ENCODE measurements at places on chromosomes 6 and 20.

- no peak for DNase-seq
Observed at GRCh38 chr6:89542866-89543265, 95.7 kb downstream of the LYRM2 start.

DNA sequence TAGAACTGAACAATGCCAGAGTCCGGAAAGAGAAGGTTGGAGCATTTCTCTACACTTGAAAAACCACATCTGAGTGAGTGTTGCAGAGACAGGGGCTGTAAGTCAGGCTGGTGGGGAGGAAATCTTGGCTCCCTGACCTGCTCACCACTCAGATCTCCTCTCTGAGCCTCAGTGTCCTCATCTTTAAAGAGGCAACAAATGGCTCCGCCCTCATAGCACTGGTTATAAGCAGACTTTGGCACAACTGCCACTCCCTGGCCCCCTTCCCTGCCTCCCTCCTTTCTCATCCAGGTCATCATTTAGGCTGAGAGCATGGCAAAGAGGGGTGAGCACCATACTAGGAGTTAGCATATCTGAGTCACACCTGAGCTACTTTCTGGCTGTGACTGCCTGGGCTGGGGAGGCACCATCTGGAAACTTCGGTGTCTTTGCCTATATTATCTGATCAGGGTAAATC is 10.6 kb downstream of the SIRPG start:
- no peak for DNase-seq

- no peak for DNase-seq
Observed at GRCh38 chr6:110664933-110665332, 150.3 kb downstream of the CDK19 start.

DNA sequence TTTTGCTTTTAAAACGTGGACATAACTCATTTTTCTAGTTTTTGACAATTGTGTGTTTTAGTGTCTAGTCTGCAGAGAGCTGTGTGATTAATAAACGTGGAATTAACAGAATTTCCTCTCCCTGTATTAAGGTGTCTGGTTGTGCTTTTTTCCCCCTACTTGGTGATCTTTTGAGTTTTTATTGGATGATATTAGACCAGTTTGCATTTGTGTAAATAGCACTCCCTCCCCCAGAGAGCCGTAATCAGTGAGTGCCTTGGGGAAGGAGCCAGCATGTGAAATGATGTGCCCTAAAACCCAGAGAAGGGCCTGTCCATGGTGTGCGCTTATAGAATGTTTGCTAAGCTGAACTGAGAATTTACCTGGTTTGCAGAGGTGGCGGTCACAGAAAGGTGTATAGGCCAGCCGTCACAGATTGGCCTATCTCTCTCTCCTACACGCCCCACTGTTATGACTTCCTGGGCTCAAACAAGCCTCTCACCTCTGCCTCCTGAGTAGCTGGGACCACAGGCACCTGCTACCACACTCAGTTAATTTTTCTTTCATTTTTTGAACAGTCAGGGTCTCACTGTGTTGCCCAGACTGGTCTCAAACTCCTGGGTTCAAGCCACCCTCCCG is 42.4 kb downstream of the ALDH5A1 start:
- DNase-seq = no peak

DNA sequence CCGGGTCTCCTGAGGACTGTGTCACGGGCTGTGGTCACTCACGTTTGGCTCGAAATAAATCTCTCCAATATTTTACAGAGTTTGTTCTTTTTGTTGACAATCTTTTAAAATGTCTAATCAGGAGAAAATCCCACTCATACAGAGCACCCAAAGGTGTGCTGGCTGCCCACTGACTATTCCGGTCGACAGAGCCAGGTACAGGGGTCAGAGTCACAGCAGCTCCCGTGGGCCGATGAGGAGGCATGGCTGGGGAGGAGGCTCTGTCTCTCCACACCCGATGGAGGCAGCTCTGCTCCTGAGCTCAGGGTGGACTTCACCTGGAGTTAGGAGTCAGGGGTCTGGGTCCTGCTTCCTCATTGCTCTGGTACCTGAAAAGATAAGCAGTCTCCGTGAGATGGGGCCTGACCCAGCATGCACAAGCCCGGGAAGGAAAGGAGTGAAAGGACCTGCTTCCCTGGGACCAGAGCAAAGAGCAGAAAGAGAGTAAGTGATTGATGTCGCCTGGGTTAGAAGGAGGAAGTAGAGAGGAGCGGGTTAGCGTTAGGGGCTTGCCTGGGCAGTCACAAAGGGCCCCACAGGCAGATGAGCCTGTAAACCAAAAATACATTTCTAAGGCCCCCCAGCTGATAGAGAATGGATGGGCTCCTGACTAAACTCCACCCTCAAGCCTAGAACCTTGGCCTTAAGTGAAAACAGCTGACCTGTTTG is 53.5 kb upstream of the UNC93A start:
- DNase-seq = no peak

DNA sequence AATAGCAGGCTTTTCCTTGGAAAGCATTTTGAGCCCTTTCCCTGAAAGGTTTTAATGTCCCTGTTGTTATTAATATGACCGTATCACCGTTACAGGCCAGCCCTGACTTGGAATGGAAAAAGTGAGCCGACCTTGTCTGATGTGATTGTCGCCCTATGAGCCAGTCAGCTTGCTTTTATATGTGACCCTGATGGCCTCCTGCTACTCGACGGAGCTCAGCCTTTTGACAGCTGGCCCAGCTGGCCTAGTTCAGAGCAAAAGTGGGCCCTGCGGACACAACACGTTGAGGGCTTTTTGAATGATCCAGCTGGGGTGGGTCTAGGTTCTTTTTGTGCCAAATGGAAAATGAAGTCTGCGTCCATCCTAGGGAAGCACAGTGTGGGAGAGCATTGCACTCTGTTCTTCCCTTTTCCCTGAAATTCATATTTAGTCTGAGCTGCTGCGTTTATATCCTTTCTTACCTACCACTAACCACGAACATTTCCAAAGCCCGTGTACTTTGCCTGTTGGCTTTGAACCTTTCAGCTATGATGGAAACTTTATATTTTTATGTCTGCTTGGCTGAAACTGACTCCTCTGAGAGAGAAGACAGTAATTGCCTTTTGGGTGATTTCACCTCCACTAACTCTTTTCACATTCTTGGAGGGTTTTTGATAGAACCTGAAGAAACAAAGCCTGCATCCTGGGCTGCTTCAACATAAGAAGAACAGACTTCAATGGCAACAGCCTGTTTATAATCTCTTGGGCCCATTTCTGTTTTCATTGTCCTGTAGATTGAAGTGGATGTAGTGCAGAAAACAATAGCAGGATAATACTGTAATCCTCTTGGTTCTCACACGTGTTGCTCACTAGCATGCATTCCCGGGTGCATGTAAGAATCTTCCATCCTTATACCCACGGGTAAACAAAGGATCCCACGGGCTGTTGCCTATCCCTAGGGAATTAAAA is 121.8 kb upstream of the HDGFL1 start:
- DNase-seq = peak; percentile 84

- DNase-seq = no peak
Observed at GRCh38 chr6:138815221-138815620, 19.3 kb downstream of the ECT2L start.

- DNase-seq = no peak
Observed at GRCh38 chr6:118739696-118740353, 88.4 kb upstream of the CEP85L start.

- DNase-seq = no peak
Observed at GRCh38 chr20:33783818-33784217, 27.3 kb upstream of the CHMP4B start.

GRCh38 chr20:62485062-62485700 is 9.4 kb upstream of the GATA5 start:
- peak; percentile 42 for DNase-seq

DNA sequence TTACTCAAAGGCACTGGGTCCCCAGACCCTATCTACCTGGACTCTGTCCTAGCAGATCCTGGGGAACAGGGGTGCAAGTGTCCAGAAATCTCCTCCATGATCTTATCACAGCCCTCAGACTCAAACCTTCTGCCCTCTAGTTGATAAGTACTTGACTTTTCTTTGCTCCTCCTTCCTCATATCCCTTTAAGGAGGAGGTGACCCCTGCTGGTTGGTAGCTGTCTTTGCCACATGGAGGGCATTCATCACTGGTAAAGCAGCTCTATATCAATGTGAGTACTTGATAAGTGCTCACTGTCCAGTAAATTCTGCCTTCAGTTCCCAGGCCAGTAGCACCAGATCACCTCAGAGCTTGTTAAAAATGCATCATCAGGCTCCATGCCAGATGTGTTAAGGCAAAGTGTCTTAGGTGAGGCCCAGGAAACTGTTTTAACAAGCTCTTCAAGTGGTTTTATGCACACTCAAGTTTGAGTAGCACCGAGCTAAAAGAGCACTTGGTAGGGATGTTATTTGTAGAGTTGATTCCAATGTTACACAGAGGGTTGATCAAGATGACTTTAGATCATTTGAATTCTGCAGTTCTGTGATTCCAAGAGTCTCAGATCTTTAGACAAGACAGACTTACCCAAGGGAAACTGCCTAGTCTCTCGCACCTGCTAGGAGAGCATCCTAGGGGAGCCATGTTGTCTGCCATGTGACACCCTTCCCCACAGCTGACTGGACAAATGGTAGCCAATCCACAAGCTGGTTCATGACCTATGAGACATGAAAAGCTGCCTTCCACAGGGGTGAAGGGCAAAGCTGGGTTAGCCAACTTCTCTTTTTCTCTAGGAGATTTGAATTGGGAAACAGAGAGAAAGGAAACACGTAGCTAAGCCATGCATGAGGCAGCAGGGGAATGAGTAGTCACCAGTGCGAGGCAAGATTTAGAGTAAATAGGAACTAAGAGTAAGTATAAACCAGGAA is 18.6 kb downstream of the TREML2 start:
- DNase-seq = no peak

DNA sequence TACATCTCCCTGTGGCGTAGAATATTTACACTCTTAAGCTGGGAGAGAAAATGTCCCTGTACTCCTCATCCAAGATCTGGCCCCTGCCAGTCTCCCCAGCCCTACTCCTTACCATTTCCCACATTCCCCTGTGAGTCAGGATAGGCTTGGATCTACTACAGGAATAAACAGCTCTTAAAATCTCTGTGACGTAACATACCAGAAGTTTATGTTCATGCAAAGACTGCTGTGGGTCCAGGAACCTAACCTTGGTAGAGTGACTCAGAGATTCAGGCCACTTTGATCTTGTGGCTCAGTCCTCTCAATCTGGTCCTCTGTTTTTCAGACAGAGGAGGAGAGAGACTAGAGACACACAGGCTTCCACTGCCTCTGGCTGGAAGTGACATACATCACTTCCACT is 38.5 kb upstream of the GPR6 start:
- DNase-seq = no peak

GRCh38 chr20:56687061-56687460 is 58.0 kb downstream of the TFAP2C start:
- no peak for DNase-seq

- DNase-seq = peak; percentile 10
Observed at GRCh38 chr6:106510090-106510970, 119.0 kb downstream of the RTN4IP1 start.

- no peak for DNase-seq
Observed at GRCh38 chr6:155549028-155549798, 93.6 kb upstream of the NOX3 start.

- no peak for DNase-seq
Observed at GRCh38 chr20:49540687-49541435, 27.1 kb downstream of the PTGIS start.

Measured in muscle of arm (tissue), 14 donors.